Hematopoietic multipotent progenitor cell treated with erythropoietin and hydrocortisone succinate and interleukin-3 and kit ligand, for 17 days (in vitro differentiated cells): ENCODE measurements at places on chromosomes 3 and 15.
A peak's percentile ranks its signal among the peaks of the same experiment; 100 is the strongest.

- no peak for DNase-seq
These were observed 71.5 kb downstream of the SLC12A8 start for GRCh38 chr3:125140818-125141595.

- no peak for DNase-seq
These were observed 7.2 kb upstream of the DYNC1LI1 start for GRCh38 chr3:32577581-32578556.

GRCh38 chr3:46669191-46669999, 24.1 kb downstream of the ALS2CL start:
- DNase-seq: no peak

- DNase-seq: no peak
These were observed 42.9 kb downstream of the SMAD3 start for GRCh38 chr15:67108122-67108961.

DNA sequence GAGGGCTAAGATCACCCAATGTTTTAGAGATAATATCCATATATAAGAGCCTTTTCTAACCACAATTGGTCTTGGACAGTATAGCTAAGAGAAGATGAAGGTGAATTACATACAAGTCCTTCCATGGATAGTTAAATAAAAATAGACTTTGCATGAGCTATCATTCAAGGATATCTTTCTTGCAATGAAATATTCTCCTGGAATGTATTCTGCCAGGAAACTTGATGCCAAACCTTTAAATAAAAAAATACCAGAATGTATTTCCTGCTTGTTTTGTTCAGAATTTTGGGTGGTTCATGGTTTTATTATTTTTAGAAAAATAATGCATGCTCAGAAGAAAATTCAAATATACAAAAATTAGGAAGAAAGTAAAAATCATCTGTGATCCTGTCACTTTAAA, 88.8 kb upstream of the PPIB start:
- no peak for DNase-seq

DNA sequence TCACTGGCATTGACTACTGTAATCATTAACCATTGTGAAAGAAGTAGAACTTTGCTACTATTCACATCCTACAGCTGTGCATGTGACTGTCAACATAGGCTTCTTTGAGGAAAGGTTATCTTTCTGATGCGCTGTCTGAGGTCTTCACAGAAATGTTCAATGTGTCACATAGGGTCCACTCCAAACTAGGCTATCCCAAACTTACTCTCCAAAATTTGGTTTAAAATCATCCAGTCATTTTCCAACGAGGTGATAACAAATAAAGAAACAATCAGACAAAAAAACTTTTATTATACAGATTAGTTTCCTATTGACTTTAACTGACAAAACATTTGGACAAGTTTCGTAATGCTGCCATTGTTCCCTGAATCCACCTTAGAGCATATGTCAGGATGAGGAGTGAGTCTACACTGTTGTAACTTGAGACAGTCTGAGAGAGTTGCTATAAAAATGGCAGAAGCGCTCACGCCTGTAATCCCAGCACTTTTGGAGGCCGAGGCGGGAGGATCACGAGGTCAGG, 511.6 kb downstream of the PLOD2 start:
- no peak for DNase-seq

GRCh38 chr3:17573396-17573795, 169.0 kb downstream of the TBC1D5 start:
- DNase-seq: no peak

GRCh38 chr3:52029053-52029452, 27.3 kb downstream of the DUSP7 start:
- no peak for DNase-seq

DNA sequence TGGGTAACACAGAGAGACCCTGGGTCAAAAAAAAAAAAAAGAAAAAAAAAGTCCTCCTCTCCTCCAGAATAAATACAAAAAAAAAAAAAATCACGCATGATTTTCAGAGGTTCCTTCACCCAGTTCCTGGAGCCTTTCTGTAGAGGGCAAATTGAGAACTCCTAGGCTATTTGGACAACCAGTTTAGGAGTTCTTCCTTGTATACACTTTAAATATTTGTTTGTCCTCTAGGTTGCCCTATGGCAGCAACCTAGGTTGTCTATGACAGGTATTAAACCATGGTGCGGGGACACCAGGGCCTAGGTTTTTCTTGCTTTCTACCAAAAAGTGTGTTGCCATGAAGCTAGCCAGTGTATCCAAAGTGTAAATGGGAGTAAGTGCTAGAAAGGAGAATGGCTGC, 3.8 kb upstream of the ZFYVE19 start:
- no peak for DNase-seq

DNA sequence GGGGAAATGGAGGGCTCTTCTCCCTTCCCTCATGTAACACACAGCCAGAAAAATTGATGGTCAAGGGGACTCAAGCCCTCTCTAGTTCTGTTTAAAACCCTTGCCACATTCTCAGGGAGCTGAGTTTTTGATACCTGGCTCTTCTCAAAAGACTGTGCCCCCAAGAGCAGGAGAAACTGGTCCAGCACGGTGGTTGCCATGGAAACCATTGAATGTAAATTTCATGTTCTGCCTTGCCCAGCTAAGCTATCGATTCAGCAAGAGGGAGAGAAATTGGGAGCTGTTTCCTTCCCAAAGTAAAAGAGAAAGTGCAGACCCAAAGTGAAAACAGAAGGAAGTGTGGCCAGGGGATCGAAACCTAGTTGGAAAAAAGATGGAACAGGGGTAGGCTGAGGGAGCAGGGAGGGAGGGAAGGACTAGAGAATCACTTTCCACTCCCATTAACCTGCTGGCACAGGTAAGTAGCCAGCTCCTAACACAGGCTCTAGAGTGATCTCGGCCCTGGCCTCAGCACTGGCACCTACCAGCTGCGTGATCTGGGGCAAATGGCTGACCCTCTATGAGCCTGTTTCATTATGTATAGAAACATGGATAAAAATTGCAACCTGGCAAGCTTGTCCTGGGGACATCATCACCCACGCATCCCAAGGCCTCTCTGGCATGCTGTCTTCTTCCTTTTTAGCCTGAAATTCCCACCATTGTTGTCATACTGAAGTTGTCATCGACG, 140.9 kb downstream of the TPRA1 start:
- DNase-seq: no peak

DNA sequence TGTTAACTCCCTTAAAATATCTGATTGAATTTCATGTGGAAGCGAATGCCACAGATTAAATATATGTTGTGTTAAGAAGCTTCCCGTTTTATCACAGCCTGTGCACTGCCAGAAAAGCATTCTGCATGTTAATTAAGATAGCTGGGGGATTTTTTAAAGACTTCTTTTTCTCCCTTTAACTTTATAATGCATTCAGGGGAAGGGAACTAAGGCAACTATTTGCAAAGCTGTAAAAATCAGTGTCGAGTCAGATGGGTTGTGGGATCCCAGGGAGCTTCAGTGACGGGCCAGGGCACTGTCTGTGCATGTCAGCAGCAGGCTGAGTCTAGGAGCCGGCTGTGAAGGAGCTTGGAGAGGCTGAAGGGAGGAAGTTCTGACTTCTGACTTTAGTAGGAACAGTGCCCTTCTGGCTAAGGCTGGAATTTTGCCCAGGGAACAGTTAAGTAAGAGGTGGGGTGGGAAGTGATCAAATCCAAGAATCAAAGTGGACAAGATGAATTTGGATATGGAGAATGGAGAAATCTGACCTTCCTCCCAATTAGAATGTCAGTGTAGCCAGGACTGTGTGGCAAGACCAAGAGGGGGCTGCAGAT, 77.7 kb downstream of the ABHD5 start:
- DNase-seq: no peak

DNA sequence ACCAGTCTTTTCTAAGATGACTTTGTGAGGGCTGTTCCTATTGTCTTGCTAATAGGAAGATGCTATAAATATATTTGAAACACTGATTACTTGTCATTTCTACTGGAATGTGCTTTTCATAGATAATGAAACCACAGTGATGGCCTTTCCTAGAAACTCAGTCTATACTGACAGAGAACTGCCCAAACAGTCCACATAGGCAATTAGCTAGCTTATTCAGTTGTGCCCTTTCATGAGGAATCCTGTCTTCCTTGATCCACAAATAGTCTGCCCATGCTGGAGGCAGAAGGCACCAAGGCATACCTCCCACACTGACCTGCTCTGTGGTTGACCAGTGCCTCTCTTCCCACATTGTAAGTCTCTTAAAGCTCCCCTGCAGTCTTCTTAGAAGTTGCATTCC, 135.9 kb downstream of the CMSS1 start:
- DNase-seq: no peak

- DNase-seq: no peak
These were observed 66.1 kb downstream of the GLB1 start for GRCh38 chr3:33030802-33031201.

- no peak for DNase-seq
These were observed 457.9 kb upstream of the ALCAM start for GRCh38 chr3:104908761-104909160.

- no peak for DNase-seq
These were observed 128.6 kb downstream of the DCLK3 start for GRCh38 chr3:36635731-36636130.

DNA sequence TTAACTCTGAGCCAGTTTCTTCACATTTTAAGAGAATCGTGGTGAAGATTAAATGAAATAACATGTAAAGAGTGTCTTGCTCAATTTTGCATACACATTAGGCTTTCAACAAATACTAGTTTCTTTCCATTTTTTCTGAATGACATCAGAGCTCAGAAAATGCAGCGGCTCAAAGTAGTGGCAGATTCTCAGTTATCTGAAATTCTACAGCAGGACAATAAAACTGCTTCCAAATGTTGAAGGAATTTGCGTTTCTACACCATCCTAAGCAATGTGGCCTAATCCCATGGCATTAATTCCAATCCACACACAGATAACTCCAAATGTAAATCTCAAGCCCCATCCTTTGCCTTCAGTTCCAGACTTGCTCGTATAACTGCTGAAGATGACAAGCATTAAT, 115.8 kb downstream of the PLCH1 start:
- DNase-seq: no peak

- DNase-seq: peak; percentile 21
These were observed 74.8 kb upstream of the NTRK3 start for GRCh38 chr15:88331291-88331690.

GRCh38 chr15:49458145-49458544, 35.1 kb downstream of the FGF7 start:
- DNase-seq: no peak

DNA sequence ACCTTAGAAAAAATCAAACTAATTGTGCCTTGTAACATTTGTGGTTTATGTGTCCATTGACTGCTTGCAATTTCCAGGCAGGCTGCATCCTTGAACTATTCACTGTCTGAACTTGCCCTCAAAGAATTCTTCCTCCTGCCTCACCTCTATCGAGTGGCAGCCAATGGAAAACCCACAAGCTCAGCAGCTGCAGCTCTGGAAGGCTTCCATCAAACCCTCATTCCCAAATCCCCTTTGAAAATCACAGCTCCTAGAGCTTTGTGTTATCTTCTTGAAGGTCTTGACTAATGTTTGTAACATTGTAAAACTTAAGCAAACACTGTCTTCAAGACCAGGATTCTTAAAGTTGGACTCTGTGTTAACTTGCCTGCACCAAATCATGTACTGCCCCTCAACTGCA, 81.1 kb downstream of the FILIP1L start:
- no peak for DNase-seq

- DNase-seq: no peak
These were observed 146.3 kb downstream of the ALCAM start for GRCh38 chr3:105513042-105513441.

GRCh38 chr3:26104851-26105251, 315.0 kb downstream of the OXSM start:
- no peak for DNase-seq

GRCh38 chr15:90046911-90047392, 45.8 kb downstream of the ZNF710 start:
- no peak for DNase-seq

DNA sequence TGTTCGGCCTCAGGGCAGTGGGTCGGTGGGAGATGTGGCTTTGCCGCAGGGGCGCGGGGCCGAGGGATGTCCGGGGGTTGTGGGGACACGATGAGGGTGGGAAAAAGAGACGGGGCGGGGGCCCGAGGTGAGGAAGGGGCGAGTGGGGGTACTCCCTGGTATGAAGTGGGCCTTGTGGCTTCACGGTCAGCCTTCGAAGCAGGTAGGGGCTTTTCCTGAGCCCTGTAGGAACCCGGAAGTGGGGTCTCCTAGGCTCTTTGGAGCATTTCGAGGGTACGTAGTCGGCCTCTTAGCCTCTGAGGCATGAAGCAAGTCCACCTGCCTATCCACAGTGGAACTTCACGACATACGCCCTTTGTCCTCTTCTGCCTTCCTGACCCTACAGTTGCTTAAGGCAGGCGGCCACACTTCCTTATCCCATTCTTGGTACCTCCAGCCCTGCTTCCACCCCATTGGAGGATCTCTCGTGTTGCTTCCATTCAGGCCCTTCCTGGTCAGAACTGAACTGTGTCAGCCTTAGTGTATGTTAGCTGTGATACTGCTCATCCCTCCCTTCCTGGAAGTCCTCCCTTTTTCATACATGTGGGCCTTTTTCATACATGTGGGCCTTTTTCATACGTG, 389 bp downstream of the ARPC4 start:
- peak; percentile 52 for DNase-seq

GRCh38 chr3:11331101-11331500, 58.9 kb downstream of the ATG7 start:
- no peak for DNase-seq

DNA sequence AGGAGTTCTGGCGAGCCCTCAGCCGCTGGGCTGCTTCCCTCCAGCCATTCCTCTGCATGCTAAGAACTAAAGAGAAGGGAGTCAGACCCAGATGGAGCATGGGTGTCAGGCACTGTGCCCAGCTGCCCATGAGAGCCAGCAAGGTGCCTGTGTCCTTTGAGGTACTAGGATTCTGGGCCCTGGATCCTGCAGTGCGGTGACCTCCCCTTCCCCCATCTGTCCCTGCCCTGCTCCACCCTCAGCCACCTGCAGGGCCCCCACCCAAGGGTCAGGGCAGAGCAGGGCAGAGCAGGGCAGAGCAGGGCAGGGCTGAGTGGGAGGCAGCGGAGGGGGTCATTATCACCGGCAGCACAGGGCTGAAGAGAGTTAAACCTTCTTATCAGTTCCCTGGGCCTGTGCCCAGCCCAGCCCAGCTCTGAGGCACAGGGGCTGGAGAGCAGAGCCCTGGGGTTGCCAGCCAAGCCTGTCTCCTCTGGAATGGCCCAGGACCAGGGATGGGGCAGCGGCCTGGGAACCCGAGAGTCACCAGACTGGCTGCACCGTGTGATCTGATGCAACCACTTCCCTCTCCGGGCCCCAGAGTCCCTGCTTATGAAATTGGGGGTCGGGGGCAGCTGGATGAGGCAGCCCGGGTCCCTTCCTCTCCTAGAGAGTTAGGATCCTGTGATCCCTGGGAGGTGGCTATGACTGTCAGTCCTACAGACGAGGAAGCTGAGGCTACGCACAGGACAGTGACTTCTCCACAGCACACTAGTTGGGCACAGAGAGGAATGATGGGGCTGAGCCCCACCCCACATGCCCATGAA, 17.3 kb downstream of the ZDHHC19 start:
- peak; percentile 92 for DNase-seq
